Urothelium cell line (cell line): ENCODE measurements at places on chromosomes 1 and 21.

GRCh38 chr1:228147151-228147693 is 2.5 kb upstream of the GJC2 start:
- no peak for DNase-seq

- no peak for DNase-seq
Observed at GRCh38 chr1:16130827-16131226, 25.0 kb downstream of the EPHA2 start.

DNA sequence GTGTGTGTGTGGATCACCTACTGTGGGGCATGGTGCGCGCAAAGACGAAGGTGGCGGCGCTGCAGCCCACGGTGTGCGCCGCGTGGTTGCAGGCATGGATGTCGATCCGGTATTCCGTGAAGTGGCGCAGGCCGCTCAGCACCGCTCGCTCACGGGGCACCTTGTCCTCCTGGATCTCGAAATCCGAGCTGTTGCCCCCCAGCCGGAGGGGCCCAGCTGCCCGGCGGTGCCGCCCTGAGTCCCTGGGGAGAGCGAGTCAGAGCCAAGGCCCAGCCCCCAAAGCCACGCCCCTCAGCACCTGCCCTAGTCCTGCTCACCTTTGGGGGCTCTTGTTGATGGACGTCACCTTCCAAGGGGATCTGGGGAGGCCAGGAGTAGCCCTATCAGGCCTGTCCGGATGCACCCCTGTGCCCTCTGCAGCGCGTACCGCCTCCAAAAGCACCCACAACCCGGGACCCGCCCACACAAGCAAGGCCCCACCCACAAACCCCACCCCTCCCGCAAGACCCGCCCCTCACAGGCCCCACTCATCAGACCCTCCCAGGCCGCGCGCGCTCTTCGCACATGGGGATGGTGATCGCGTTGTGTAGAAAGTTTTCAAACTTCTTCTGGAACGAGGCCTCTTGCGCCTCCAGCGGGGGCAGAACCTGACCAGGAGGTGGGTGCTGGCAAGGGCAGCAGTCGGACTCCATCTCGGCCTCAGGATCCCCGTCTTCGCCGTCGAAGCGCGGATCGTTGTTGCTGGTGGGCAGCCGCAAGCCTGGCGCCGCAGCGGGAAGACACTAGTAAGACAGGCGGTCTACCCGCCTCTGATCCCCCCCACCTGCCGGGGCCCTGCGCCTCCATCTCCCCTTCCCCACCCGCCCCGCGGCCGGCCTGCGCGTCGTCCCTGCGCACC is 13.6 kb downstream of the INSRR start:
- DNase-seq = no peak

- no peak for DNase-seq
Observed at GRCh38 chr1:201694608-201695335, 134.2 kb upstream of the IPO9 start.

DNA sequence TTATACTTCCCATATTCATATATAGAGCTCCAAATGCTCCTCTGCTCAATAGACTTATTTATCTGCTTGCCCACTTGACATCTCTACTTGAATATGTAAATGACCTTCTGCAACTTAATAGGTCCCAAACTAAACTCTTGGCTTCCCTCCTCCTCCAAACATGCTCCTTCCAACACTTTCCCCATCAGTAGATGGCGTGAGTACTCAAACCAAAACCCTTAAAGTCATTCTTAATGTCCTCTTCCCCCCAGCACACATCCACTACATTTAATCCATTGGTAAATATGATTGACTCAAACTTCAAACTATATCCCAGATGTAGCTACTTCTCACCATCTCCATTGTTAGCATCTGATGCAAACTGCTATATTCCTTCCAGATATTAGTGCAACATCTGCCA is 48.5 kb upstream of the PBX1 start:
- DNase-seq = no peak

DNA sequence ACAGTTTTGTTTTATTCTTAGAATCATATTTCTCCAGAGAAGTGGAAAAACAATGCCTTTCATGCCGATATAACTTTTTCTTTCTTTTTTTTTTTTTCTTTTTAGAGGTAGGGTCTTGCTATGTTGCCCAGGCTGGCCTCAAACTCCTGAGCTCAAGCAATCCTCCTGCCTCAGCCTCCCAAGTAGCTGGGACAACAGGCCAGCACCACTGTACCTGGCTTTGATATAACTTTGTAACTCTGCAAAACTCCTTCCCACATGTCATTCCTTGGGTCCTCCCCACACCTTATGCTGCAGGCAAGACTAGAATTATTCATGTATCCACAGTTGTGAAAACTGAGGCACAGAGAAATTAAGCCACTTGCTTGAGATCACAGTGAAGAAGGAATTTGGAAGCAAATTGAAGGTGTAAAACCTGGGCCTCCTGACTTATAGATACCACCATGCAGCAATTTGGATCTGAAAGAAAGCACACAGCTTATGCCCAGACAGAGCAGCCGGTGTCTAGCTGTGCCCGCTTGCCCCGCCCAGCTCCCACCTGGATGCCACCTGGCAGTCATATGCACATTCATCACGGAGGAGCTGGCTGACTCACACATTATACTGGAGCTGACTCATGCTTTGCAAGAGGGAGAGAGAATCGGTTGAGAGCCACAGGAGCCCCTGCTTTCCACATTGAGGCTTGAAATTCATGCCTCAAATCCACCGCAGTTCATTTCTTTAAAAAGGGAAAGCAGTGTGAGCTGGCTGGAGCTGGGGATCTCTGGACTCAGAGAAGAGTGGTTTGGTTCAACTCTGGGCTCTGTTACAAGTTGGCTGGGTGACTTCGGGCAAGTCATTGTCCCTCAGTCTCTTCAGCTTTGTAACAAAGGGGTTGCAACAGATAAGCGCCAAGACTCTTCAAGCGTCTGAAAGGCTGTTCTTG is 8.3 kb upstream of the SLC2A1 start:
- peak; percentile 97 for DNase-seq

GRCh38 chr1:153609585-153609907 is 3.4 kb downstream of the S100A16 start:
- no peak for DNase-seq

GRCh38 chr21:45266518-45267389 is 20.9 kb downstream of the POFUT2 start:
- DNase-seq = no peak

DNA sequence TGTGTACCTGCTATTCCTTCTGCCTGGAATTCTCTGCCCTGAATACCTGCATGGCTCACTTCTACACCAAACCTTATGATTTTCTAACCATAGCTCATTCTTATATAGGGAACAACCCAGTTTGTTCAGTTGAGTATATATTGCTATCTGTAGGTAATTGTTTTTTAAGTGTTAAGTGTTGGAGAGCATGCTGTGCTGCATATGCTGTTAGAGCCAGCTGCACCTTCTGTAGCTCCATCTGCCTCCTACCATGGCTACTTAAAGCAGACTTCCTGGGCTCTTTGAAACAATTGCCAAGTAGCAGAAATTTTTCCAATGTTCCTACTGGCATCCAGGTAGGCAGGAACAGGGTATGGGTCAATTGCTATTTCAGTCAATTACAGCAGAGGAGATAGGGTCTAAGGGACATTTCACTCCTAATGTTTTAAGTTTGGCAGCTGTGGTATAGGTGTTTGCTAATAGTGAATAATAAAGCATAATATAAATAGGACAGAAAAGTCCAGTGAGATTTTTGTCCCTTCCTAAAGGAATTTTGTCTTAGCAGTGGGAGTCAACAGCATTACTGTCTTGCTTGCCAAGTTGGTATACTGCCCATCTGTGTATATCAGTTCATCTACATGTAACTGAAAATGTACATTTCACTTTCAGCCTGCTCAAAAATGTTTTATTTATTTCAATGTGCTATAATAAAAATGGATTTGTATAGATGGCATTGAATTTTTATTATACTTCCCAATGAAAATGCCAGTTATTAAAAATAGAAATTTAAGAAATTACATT is 34.0 kb upstream of the C1orf115 start:
- DNase-seq = no peak

- no peak for DNase-seq
Observed at GRCh38 chr1:218164111-218164929, 120.8 kb upstream of the RRP15 start.

- peak; percentile 31 for DNase-seq
Observed at GRCh38 chr1:26234644-26235370, 807 bp downstream of the CEP85 start.

DNA sequence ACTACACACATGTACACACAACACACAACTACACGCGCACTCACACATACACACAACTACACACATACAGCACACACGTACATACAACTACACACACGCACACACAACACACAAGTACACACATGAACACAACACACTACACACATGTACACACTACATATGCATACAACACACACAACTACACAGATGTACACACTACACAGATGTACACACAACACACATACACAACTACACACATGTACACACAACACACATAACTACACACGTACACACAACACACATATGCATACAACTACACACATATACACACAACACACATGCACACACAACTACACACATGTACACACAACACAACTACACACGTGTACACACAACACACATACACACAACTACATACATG is 318.6 kb downstream of the CAMTA1 start:
- DNase-seq = no peak

GRCh38 chr1:153503766-153504165 is 32.0 kb downstream of the S100A6 start:
- DNase-seq = no peak

DNA sequence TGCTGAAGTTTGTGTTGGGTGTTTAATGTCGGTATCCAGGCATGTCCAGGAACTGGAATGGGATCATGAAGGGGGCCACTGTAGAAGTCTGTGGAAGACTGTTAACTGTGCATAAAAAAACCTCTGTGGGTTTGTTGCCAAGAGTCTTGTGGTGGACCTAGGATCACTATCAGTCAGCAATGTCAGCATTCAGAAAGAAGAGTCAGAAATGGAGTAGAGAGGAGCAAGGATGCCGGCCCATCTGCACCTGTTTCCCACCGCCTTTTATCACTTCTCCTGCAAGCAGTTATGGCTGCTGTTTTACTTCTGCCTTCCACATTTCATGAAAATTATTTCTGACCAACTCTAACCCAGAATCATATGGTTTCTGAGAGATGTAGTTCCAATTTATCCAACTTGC is 36.7 kb downstream of the CLCA4 start:
- no peak for DNase-seq

GRCh38 chr1:1058088-1058905 is 15.8 kb downstream of the RNF223 start:
- no peak for DNase-seq

DNA sequence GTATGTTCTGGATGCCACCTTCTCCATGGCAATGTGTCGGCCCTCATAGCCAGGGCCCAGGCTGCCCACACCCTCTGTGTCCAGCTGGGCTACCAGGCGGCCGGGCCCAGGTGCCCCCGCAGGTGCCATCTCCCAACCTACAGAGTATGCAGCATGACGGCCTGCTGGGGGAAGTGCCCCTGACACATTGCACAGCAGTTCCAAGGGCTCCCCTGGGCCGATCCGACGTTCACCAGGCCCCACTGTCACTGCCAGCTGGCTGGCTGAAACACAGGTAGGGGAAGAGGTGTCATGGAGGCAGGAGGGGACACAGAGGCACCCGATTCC is 5.4 kb downstream of the IGSF8 start:
- DNase-seq = no peak

GRCh38 chr1:213982672-213983492 is 4.9 kb upstream of the PROX1 start:
- peak; percentile 12 for DNase-seq

DNA sequence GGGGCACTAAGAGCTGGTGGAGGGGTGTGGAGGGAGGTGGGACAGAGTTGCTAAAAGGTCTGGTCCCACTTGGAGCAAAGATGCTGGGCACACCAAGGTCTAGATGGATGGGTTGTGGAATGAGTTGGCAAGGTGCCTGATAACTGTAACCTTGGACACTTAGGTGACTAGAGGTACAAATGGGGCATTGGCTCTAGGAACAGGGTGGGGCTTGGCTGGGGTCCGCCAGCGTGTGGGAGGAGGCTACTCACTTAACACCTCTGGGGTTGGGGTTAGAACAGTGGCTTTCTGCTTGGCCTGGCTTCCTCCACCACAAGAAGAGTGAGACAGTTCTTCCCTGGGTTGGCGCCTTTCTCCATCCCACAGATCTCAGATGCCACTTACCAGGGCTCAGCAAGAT is 17.2 kb downstream of the KCNA2 start:
- no peak for DNase-seq

GRCh38 chr1:100396651-100397050 is 44.3 kb downstream of the CDC14A start:
- no peak for DNase-seq

DNA sequence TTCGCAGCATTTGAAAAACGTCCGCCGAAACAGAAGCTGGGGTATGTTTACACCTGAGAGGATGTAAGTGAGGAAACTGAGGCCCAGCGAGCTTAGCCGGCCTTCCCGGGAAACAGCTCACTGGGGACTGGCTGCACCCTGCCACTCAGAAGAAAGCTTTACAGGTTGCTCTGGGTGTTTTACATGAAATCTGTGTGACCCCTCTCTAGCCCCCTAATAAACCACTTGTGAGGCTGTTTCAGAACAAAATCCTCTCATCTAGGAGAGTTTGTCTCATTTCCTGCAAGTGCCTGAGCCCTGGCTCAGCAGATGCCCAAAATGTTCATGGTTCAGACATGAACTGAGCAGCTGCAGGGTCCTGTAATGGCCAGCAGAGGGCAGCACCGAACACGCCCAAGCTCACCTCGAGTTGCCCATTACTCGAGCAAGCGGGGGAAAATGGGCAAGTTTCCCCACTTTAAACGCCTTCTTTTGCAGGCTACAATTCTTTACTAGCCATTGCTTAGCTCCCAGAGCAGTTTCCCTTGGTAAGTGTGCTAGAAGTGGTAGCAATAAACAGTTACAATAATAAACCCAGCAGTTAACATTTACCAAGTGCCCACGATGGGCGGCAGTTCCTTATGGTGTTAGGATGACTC is 76.4 kb downstream of the FHAD1 start:
- peak; percentile 78 for DNase-seq

GRCh38 chr1:221430152-221430960 is 311.5 kb downstream of the DUSP10 start:
- DNase-seq = no peak

- DNase-seq = no peak
Observed at GRCh38 chr1:185528084-185528676, 206.0 kb upstream of the HMCN1 start.

DNA sequence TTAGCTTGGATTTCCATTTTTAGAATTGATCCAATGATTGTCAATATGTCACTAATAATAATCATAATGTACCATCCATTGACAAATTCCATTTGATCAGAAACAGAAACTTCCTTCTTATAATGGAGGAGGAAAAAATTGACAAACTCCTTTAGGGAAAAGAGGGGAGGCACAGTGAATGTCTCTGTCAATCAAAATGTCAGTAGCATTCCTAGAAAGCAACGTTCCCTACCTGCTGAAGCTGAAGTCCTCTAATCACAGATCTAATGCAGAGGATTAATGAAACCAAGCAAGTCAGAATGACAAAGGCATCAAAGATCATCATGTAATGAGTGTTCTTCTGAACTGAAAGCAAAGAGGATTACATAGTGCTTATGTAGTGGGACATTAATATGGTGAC is 22.4 kb downstream of the MCOLN3 start:
- DNase-seq = no peak

- no peak for DNase-seq
Observed at GRCh38 chr1:203287109-203287893, 18.0 kb upstream of the BTG2 start.

GRCh38 chr1:81834921-81835698 is 34.4 kb downstream of the ADGRL2 start:
- peak; percentile 6 for DNase-seq
